MCF 10A (cell line): ENCODE measurements at places on chromosomes 2 and 18. TPM values are rescaled to one million over a fixed set of nuclear protein-coding genes. Genes with fewer than 3 reads are reported as not detected.
A peak's percentile ranks its signal among the peaks of the same experiment; 100 is the strongest.

GRCh38 chr18:11125492-11126315, 23.7 kb downstream of the PIEZO2 start:
- DNase-seq = no peak

GRCh38 chr2:230589497-230590015, 123.1 kb upstream of the CAB39 start:
- no peak for DNase-seq

DNA sequence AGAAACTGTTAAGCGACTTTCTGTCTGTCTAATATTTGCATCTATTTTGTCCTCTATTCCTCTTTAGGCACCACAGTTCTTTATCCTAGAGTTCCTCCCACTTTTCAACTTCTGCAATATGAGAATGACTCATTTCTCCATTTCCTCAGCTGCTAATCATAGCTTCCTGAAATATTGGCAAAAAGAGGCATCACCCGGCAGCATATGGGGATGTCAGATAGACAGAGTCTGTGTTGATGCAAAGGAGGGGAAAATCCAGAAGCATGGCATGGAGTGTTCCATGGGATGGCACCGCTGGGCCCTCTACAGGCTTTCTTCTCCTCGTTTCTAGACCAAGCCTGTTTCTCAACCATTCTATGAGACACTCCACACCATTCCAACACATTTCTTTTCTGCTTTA, 93.4 kb downstream of the DOCK10 start:
- peak; percentile 73 for DNase-seq

CPLX4 gene
- total RNA-seq = not detected in 2 replicates

DNA sequence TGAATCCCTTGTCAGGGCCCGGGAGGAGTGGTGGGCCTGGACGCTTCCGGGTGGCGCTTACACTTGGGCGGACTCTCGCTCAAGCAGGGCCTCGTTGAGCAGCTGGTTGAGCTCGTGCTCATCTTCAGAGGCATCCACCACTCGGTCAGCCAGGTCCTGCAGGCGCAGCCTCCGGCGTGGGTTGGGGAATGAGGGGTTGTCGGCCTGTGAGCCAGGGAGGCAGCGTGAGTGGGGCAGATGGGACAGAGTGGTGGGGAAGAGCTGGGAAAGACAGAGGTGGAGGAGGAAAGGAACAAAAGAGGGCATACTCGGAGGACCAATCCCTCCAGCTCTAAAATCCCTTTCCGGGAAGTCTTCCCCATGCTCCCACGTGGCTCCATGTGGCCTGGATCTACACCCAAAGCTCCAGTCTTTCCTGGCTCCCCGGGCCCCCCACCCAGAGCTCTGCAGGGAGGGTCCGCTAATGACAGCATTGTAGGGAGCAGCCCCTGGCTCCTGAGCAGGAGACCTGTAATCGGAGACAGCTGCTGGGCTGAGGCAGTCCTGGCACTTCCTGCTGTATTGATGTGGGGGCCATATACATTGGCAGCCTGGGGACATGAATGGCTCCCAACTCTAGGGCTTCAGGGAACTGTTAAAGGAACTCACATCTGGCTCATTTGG, 41.6 kb downstream of the CENPO start:
- no peak for DNase-seq

ALLC gene
- total RNA-seq = not detected in 2 replicates

DNA sequence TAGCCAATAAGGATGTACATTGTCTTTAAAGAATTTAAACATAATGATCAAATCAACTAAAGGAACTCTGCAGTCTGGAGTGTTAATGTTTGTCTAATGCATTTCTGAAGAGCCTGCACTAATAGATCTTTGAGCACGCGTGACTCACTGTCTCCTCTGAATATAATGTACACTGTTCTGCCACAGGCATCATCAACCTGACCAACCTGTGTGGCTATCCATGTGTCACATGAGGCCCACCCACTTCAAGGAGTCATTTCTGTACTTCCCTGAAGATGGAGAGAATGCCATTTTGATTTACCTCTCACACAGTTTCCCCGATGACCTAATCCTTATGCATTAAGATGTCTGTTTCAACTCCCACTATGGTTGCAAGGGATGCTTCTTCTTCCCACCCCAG, 434.0 kb upstream of the SPHKAP start:
- no peak for DNase-seq

DNA sequence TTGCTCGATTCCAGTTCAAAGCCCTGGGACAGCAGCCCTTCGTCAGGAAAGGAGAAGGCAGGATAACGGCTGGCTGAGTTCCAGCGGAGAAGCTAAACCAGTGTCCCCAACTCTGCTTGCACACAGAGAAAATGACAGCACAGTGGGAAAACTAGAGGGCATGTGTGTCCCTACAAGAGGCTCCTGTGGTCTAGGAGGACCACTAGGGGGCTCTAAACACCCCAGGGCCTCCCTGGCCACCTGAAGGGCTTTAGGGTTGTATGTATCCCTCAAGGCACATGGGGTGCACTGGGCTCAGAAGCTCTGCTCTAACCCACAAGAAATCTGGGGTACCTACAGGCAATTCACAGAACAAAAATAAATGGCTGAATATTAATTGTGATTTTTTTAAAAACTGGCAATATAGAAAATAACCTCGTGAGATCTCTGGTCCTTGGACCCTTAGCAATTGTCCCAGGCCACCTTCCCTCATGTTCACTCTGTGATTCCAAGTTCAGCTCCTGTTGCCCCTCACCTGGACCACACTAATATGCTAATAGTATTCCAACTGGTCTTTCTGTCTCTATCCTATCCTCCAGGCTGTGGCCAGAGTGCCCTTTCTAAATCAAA, 17.5 kb downstream of the STAT1 start:
- peak; percentile 47 for DNase-seq

PLEK gene
- total RNA-seq = not detected in 2 replicates

- no peak for DNase-seq
Observed at GRCh38 chr18:78728784-78729467, 250.7 kb upstream of the SALL3 start.

- no peak for DNase-seq
Observed at GRCh38 chr18:36294031-36294430, 3.5 kb upstream of the FHOD3 start.

GRCh38 chr2:12424219-12424618, 292.5 kb upstream of the TRIB2 start:
- DNase-seq = no peak

DNA sequence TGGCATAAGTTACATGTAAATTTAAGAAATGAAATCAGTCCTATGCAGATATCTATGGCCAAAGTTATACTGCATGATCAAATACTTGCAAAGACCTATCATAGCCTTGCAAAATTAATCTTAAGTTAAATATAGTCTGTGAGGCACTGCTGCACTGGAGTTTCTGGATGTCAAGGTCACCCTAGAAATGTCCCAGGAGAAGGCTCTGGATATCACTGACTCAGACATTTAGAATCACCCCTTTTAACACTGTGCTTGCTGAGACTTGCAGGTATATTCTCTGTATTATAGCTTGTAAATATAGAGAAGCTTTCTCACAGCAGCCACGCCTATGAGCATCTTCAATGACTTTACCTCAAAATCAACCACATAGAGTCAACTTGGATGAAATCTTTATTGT, 51.5 kb downstream of the ETAA1 start:
- peak; percentile 36 for DNase-seq

DNA sequence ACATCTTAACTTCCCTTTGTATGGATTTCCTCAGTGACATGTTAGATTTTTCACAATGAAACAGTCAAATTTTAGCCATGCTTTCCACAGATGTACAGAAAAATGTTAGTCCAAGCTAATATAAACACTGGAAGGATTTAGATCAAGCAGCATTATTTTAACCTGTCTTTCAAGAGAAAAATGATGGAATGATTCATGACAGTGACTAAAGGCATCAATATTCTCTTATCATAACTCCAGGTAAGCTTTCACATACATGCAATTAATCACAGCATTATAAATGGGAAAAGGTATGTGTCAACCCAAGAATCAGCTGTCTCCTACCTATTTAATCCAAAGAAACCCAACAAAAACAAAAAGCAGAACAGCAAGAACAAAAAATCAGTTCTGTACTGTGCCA, 92.7 kb downstream of the NCKAP5 start:
- no peak for DNase-seq

CRYGC gene
- not detected in 2 replicates for total RNA-seq

ARMC9 gene
- 16.5 and 19.8 TPM in 2 replicates for total RNA-seq

DNA sequence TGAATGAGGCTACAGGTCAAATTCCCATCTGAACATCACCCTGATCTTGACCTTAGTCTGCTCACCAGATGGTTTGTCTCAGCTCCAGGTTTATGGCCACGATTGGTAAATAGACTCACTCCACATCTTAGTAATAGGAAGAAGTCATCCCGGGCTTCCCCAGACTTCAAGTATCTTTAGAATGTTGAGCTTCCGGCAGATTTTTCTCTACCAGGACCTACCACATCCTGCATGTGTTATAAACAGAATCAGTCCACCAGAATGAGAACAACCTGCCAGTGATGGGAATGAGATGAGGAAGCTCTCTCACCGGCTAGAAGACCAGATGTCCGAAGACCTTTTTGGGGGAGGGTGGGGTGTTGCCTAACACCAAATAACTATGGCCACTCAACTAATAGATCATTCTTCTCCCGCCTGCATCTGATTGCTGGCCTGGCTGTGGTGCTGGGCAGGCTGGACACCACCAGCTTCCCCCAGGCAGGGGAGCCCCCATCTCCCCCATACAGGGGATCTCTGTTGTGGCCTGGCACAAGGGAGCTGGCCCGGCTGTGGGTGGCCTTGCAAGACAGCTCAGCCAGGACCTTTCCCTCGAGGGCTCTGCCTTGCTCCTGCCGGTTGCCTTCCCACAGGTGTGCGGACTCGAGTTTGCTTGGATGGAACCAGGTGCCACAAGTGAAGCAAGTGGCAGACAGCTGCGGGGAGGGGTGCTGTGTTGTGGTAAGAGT, 88.5 kb downstream of the SH3RF3 start:
- DNase-seq = peak; percentile 47

CERKL gene
- 0.23 TPM in 1 of 2 replicates, not detected in the other for total RNA-seq

CD8B2 gene
- not detected in 2 replicates for total RNA-seq

DNA sequence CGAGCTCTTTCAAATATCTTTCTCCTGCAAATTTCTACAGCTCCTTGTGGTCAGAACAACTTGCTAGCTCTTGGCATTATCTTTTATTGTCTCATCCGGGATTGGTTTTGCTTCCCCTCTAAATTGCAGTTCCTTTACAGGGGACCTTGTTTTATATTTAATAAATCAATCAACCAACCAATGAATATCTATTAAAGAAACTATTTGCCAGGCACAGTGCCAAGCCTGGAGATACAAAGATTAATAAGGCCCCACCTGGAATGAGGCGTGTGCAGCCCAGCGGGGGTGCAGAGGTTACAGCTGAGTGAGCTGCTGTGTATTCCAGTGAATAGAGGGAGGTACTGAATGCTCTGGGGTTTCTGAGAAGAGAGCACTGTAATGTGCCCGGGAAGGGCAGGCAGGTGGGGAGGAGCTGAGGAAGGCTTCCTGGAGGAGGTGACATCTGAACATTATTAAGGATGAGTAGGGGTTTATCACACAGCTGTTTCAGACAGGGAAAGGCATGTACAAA, 51.8 kb downstream of the LIPG start:
- DNase-seq = no peak

- no peak for DNase-seq
Observed at GRCh38 chr18:57542126-57542525, 44.4 kb downstream of the FECH start.

DNA sequence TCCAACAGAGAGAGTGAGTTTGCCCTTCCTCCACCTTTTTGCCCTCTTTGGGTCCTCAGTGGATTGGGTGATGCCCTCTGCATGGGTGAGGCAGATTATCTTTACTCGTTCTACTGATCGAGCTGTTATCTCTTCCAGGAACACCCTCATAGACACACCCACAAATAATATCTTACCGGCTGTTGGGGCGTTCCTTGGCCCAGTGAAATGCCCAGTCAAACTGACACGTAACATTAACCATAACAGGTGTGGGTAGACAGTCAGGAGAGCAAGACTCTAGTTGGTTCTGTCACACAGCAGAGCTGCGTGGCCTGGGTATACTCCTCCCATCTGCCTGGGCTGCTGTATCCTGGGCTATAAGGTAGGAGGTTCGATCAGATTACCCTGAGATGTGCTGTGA, 144.1 kb downstream of the AGAP1 start:
- no peak for DNase-seq

- no peak for DNase-seq
Observed at GRCh38 chr2:31420936-31421335, 6.4 kb upstream of the XDH start.

DNA sequence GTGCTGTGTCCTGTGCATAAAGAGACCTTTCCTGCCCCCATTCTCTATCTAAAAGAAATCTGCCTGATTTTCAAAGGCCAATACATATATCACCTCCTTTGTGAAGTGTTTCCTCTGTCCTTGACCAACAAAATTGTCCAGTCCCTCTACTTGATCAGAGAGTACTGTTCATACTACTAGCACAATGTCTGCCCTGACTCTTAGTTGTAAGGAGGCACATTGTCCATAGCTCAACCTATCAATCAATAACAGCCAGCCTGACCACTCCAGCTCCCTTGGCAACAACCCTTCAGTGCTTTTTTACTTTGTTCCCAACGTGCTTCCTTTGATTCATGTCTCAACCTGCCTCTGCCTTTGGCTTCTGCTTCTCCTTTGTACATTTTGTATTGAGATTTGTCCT, 398.9 kb downstream of the TRIB2 start:
- peak; percentile 35 for DNase-seq

POTEC gene
- not detected in 2 replicates for total RNA-seq

GRCh38 chr18:72833471-72833870, 34.3 kb downstream of the NETO1 start:
- peak; percentile 79 for DNase-seq

LRATD1 gene
- total RNA-seq = 2.2 and 4.7 TPM in 2 replicates

SLC8A1 gene
- 1.6 and 1.7 TPM in 2 replicates for total RNA-seq

PDCD1 gene
- total RNA-seq = not detected in 2 replicates

DNA sequence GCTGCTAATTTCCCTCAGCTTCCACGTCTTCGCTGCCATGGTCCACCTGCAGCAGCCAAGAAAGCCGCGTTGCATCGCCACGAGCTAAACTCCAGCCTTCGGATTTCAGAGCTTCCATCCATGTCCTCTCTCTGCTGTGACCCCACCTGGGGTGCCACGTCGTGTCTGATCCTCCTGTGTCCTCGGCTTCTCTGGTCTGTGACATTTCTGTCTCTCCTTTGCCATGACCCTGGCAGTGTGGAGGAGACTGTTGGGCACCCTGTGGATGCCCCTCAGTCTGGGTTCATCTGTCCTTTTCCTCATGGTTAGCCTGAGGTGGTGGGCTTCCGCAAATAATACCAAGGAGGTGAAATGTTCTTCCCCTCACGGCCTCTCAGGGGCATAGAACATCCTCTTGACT, 106.8 kb downstream of the RTP5 start:
- no peak for DNase-seq

SERPINB4 gene
- not detected in 2 replicates for total RNA-seq

UBE2E3 gene
- total RNA-seq = 69.0 and 69.3 TPM in 2 replicates

- DNase-seq = no peak
Observed at GRCh38 chr2:81481242-81481993, 1176.9 kb upstream of the LRRTM1 start.

CD302 gene
- 0.12 and 0.21 TPM in 2 replicates for total RNA-seq

DNA sequence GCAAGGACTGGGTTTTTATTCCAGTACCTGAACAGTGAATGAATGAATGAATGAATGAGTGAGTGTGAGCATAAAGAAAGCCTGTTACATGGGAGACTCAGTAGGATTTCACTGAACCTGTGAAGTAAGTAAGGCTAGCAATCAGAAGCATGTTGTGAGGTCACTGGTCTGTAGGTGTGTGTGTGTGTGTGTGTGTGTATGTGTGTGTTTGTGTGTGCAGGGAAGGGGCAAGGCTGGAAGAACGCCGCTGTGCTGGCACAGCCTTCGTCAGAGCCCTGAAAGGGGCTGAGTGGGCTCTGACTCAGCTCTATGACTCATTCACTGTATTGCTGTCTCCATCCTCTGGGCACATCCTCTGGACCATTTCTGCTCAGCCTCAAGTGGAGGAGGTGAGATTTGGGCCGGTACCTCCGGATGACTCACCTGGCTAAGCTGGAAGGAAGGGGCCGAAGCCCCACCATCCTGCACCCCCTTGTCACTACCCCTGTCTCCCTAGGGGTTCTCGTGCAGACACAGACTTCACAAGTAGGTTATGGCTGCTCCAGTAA, 51.4 kb upstream of the MRPL33 start:
- DNase-seq = peak; percentile 94
